ENCODE measurements at places on chromosomes 7 and 10.

DNA sequence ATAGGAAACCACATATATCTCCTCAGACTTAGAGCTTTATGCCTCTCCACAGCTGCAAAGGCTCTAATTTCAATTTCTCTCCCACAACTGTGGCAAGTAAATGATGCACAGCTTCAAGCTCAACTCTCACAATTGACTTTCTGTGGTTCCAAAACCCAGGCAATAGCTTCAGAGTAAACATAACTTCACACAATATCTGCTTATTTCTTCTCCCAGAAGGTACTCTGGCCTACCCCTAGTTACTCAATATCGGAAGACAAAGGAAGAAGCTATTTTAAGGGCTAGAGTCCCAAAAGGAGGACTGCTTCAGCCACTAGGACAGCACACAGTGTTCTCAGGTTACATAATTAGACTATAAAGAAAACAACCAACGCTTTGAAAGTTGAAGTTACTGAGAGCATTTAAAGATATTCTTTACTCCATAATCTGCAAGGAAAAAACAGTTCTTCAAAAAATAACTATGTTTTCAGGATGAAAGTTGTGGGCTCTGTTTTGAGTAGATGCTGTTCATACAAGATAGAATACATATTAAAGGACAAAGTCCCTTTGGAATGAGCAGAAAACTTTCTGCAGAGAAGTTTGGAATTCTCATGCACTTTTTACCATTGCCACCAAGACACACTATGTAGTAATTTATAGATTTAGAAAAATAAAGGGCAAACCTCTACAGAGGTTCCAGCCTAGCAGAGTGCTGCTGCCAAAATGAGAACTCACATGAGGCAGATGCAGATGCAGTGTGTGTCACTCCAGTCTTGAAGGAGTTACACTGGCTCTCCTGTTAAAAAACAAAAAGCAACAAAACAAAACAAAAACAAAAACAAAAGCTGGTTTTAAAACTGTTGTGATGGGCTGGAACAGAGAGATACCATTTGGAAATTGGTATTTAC lies 81.8 kb downstream of the NT5C2 start:
- no peak for DNase-seq

- no peak for DNase-seq
Measured at GRCh38 chr10:110818311-110819256, 53.1 kb upstream of the PDCD4 start.

DNA sequence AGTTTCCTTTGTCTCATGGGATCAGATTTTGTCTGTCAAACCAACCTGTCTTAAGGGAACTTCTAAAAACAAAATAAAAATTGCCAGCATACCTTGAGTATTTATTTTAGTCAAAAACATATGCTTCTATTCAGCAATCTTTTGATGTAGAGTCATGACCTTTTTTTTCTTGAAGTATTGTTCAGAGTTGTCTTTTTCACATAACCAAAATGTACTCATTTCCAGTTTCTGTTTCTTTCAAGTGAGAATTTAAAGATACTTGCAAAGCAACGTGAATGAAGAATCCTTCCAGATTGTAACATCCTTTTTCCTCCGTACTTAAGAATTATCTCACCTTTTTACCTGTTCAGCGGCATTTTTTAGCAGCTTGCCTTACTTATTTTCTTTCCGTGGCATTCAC lies 37.8 kb downstream of the GNAI1 start:
- DNase-seq, result no peak

DNA sequence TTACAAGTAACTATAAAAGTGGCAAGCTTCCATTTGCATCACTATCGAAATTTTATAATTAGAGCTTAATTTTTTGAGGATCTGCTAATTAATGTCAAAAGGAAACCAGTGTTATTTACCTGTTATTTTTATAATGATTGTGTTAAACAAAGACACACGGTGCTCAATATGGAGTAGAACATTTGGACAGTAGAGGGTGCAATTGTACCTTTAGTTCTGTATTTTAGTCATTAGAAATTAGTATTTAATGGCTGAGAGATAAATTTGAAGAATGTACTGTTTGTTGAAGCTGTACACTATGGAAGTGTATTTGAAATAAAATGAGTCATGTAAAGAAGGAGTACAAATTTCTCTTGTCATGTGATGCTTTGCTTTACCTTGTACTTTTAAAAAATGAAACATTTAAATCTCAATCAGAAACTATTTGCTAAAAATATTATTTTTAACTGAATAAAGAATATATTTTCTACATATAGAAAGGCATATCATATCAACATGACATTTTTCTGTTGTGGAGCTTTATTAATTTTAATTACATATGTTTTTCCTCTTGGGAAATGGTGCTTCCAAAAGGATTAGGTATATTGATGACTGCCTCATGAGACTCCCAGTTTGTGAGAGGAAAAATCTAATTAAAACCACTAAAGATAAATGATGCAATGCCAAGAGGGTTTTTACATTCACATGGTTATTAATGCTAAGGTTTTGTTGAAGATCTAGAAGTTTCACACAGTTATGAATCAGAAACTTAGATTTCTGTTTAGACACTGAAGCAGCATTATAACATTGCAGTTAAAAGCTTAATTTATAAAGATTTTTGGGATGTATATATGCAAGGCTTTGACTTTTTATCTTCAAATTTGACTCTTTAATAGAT lies 10.4 kb upstream of the PRKG1 start:
- no peak for DNase-seq

DNA sequence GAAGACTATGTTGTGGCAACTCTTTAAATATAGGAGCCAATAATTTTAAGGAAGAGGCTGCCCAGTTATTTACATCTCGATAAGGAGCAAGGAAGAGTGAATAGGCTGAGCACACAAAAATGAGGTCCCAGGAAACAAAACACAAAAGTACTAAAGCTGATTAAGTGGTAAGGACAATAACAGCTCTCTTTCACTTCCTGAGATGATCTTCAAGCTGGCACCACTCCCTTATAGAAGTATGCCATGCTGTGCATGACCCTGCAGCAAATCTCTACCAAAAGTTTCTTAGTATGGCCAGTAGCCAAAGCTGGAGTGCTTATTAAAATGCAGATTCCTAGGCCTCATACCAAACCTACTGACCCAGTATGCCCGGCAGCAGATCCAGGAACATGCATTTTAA lies 39.7 kb downstream of the CADPS2 start:
- DNase-seq, result no peak

DNA sequence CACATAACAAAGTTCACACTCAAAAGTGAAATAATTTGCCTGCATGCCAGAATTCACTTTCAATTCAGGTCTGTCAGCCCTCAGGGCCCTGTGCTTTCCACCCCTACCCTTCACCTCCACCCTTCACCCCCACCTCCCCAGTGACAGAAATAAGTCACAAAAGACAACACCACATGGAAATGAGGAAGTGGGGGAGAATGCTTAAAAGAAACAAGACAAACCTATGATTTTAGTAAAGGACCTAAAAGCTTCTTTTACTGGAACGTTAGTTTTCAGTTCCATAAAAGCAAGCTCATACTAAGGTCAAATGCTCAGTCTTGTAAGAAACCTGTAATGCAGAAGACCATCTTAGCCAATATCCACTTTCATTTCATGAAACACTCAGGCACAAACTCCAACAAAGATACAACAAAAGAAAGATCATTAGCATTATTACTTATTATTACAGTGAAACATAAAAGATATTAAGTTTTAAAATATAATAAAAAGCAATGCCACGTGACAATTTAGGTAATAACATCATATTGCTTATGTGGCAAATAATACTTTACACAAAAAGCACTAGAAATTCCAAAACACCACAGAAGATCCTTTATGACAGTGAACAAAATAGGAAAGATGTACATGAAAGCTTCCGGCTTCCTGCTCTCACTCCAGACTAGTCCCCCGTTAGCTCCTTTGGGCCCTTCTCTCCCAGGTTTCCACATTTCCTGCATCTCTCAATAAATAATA lies 112.1 kb downstream of the LMBR1 start:
- no peak for DNase-seq

DNA sequence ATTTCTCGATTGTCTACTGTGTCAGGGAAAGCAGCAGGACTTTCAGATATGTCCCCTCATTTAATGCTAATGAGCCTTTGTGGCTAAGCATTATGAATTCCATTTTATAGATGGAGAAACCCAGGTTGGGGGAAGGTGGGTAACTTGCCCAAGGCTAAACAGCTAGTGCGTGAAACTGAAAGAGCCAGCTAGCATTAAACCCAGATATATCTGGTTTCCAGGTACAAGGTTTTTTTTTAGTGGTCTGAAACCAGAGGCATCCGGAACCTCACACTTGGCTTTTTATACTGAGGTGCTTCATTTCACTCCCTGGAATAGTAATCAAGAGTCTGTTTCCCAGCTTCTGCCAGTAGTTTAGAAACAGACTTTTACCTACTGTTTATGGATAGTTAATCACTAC lies 694.8 kb downstream of the PHTF2 start:
- no peak for DNase-seq

- DNase-seq, result no peak
Measured at GRCh38 chr7:130929896-130930659, 196.1 kb upstream of the KLF14 start.

DNA sequence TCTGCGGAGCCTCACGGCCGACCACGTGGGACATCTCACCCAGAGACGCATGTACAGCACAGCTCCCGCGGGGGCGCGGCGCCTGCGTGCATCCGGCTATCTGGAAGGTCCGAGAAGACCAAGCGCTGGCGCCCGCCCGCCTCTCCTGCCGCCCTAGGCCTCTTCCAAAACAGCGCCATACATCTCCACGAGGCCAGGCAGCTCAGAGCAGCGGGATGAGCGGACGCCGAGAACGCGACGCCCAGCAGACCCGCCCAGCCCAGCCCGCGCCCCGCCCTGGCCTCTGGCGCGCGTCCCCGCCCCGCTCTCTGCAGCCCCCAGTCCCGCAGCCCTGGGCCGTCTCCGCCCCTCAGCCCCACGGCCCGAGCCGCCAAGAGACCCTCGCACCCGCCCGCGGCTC lies 20.3 kb upstream of the LANCL2 start:
- DNase-seq, result no peak
